Forelimb muscle (tissue), 1 donor: ENCODE measurements at places on chromosomes 2 and 18. TPM values are rescaled to one million over a fixed set of nuclear protein-coding genes. Genes with fewer than 3 reads are reported as not detected.

DNA sequence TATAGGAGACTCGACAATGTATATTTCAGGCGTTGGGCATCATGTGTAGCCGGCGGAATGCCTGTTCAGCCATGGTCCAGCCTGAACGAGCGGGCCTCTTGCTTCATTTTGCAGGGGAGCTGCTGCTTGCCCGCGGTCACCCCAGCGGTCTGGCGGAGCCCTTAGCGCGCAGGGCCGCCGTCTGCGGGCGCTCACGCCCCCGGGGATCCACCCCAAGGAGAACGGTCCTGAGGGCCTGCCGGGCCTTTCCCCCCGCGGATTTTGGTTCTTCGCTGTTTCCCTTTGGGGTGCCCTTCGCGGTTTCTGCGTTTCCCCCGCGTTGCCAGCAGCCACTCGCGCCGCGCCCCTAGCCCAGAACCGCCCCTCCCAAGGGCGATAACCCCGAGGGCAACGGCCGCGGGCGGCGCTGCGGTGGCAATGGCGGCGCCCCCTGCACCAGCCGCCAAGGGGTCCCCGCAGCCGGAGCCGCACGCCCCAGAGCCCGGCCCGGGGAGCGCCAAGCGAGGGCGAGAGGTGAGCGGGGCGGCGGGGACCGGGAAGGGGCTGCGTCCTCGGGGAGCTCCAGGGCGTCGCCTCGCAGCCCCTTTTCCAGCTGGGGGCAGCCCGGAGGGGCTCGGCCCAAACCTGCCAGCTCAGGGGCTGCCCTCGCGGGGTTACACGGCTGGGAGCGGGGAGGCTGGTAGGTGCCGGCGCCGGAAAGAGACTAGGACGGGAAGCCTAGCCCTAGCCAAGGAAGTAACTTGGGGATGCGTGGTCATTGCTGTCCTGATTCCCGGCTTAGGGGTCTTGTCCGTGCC, at the start of gene MFSD2B:
TSS of gene MFSD2B (plus strand) at position 406 of the 797 bp plus-strand sequence. CDS start at position 418, 12 bp downstream.
- DNase-seq = no peak

GRCh38 chr18:34807106-34807796, 97.2 kb downstream of the DTNA start:
- no peak for DNase-seq

DNA sequence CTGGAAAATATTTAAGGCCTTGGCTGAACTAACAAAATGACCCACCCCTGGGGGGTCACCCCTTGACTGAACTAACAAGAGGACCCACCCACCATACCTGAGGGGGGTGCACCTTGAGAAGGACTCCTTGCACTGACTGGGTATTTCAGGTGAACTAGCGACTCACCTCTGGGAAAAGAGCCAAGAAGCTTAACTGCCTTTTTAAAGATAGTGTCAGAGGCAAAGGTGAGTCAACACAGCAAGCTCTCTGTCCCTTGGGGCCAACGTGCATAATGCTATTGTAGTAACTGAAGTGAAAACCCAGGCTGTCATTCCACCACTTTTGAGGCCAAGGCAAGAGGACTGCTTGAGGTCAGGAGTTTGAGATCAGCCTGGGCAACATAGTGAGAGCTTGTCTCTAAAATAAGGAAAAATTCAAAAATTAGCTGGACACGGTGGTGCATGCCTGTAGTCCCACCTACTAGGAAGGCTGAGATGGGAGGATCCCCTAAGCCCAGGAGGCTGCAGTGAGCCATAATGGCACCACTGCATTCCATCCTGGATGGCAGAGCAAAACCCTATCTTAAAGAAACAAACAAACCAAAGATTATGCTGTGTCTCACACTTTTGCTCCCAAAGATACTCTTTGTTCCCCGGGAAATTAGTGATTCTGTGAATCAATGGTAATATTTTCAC, 36.4 kb upstream of the ZCCHC2 start:
- DNase-seq = no peak

DNA sequence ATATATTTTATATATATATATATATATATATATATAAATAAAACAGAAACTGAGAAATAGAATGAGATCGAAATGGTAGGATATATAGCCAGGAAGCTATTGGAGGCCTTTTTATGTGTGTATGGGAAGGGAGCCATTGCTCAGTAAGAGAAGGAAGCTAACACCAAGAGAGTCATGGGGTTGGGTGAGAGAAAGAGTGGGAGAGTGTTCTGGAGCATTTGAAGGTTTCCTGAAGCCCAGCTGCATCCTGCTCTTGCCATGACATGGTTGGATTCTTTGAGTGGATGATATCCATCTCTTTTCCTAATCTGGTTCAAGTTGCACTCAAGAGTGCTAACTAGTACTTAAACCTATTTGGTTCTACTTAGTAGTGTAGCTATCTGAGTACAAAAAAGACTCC, 282.3 kb downstream of the DYSF start:
- no peak for DNase-seq

DNA sequence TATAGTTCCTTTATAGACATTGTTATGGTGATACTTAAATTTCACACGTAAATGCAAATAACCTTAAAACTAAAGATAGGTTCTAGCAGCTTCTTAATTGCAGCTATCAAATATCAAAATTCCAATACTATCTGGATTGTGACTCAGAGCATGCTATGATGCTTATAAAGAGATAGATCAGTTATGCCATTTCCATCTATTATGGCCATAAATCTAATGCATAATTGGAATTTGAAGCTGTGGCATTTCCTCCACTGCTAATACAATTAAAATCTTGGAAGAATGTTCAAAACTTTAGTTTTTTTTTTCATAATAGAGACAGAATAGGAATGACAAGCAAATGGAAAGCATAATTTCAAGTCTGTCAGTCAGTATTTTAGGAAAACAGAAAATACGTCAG, 220.8 kb upstream of the GALNT5 start:
- DNase-seq = no peak

- no peak for DNase-seq
Observed at GRCh38 chr18:27005589-27005988, 140.1 kb upstream of the AQP4 start.

DNA sequence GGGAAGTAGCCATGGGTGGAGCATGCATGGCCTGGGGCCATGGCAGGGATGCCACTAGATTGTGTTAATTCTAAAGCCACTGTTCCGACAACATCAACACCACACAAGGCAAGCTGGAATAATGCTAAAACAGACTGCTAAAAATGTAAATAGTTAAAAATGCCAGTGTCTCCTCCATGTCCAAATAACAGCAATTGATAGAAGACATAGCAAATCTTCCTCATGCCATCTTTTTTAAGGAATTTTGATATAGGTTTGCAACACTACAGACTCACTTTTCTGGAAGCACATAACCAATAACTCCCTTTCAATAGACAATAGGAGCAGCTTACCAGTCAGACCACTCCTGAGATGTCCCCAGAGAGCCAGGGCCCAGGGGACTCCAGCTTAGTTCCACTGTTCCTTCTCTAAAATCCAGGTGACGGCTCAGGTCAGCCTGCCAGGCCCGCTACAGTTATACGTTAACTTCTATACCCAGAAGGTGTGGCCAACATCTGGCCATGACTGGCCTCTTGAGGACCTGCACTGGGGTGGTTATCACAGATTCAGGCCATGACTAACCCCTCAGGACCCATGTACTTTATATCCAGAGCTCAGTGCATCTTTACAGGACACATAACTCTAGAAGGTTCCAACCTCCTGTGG, 20.3 kb downstream of the TUBB6 start:
- DNase-seq = no peak

DNA sequence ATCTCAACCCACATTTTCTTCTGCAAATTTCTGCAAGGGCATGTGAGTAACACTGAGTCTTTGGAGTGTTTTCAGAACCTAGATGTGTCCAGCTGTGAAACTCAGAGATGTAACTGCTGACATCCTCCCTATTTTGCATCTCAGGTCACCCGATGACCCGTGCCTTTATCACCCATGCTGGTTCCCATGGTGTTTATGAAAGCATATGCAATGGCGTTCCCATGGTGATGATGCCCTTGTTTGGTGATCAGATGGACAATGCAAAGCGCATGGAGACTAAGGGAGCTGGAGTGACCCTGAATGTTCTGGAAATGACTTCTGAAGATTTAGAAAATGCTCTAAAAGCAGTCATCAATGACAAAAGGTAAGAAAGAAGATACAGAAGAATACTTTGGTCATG, 8.0 kb downstream of the UGT1A1 start:
- DNase-seq = no peak

- DNase-seq = no peak
Observed at GRCh38 chr18:21183670-21184069, 58.4 kb upstream of the GREB1L start.

The EPB41L5 gene
- 15.0 TPM for polyA plus RNA-seq

The DCAF17 gene
- polyA plus RNA-seq = 14.7 TPM
